ENCODE measurements at places on chromosomes 13 and 19. TPM values are rescaled to one million over a fixed set of nuclear protein-coding genes. Genes with fewer than 3 reads are reported as not detected.

FAM174C gene
- total RNA-seq: 17.4 TPM

IFNL1 gene
- not detected for total RNA-seq

BTBD2 gene
- 55.0 TPM for total RNA-seq

PNMA8A gene
- 8.1 TPM for total RNA-seq

CILP2 gene
- 0.65 TPM for total RNA-seq

CEACAM19 gene
- 3.1 TPM for total RNA-seq

GARIN5A gene
- not detected for total RNA-seq

AP2S1 gene
- 147 TPM for total RNA-seq

SMG9 gene
- 16.5 TPM for total RNA-seq

UNC13A gene
- total RNA-seq: under 0.01 TPM

TEX101 gene
- not detected for total RNA-seq

GDF15 gene
- 31.0 TPM for total RNA-seq

ZNF221 gene
- 15.5 TPM for total RNA-seq

EPSTI1 gene
- 18.1 TPM for total RNA-seq

CD33 gene
- not detected for total RNA-seq

LYPD3 gene
- total RNA-seq: 0.26 TPM

ZNF121 gene
- total RNA-seq: 42.5 TPM

ERICH6B gene
- not detected for total RNA-seq

PAF1 gene
- 30.4 TPM for total RNA-seq

ZNF772 gene
- total RNA-seq: 18.8 TPM

ZNF180 gene
- total RNA-seq: 7.6 TPM

COL4A1 gene
- total RNA-seq: 88.6 TPM

NLRP4 gene
- total RNA-seq: not detected

GNG7 gene
- 0.76 TPM for total RNA-seq

C19orf67 gene
- total RNA-seq: not detected

SULT2A1 gene
- total RNA-seq: not detected

GNA15 gene
- not detected for total RNA-seq

ADGRE2 gene
- total RNA-seq: not detected

JAK3 gene
- 3.4 TPM for total RNA-seq

RASGRP4 gene
- not detected for total RNA-seq

DIAPH3 gene
- total RNA-seq: 35.7 TPM

TEKTIP1 gene
- not detected for total RNA-seq
